Stimulated activated CD4-positive, alpha-beta T cell treated with anti-CD3 and anti-CD28 coated beads, TNF-alpha, amount 100 ng/mL, for 24 hours (primary cell): ENCODE measurements at places on chromosomes 3 and 15.

GRCh38 chr3:133123636-133124035, 85.4 kb downstream of the TMEM108 start:
- no peak for DNase-seq

DNA sequence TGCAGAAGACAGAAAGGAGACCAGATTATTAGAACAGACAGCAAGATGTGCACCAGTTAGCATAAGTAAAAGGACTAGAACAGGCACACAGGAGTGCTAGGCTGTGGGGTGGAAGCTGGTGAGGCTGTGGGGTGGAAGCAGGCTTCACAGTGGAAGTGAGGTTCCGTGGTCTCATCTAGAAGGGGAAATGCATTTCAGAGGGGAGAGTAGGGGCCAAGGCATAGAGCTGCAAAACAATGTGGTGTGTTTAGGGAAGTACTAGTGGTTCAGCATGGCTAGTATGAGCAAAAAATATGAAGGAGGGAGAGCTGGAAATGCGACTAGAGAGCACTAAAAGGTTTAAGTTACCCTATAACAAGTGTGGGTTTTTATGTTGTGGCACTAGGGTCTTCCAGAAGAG, 6.5 kb downstream of the POPDC2 start:
- no peak for DNase-seq

DNA sequence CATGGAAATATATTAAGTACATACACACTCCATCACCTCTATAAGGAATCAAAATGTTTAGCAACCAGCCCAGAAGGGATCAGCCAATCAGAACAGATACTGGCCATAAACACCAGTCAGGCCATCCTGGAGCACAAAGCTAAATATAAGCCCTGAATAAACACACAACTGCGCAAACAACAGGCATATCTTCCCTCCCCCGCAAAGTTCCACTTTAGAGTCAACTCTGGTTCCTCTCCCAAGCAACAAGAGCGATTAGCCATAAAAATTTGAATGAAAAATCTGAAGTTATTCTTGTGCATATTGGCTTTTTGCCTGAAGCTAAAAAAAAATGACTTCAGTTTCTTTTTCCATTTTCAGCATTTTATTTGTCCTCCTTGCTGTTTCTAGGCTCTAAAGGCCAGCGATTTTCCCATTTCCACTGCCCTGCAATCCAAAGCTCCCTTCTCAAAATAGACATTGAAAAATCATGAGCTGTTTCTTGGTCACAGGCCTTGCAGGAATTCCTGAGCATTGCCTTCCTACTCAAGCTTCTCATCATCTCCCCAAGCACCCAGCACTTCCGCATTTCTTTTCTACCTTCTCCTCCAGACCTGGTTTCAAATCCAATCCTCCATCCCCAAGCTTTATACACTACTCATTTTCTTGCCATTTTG, 247.9 kb downstream of the ZMAT3 start:
- DNase-seq: no peak

- no peak for DNase-seq
Measured at GRCh38 chr15:99466701-99467337, 99.0 kb upstream of the MEF2A start.

DNA sequence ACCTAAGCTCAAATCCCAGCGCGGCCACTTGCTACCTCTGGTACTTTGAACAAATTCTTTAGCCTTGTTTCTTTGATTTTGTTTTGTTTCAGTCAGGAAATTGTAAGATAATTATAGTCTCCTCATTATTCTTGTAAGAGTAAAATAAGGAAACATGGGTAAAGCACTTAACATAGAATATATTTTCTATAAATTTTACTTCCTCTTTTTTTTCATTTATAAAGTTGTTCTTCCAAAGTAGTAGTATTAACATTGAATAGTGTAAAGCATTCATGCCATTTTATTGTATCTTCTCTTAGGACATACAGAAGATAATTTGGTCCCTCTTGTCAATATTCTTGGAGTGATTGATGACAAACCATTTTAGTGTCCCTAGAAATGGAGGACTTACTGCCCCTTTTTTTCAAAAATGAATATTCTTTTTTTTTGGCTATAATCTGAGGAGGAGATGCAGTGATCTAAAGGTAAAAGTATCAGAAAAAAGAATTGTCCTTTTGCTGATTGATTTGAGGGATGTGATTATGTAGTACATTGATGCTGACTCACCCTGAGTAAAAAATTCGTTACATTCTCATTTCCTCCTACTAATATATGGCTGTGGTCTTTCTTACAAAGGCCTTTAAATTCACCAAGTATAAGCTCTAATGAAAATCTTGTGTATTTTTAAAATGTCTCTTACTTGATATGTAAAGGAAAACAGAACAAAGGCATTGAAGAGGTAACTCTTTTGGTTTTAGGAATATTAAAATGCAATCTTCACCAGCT, 51.0 kb downstream of the ALCAM start:
- DNase-seq: no peak

DNA sequence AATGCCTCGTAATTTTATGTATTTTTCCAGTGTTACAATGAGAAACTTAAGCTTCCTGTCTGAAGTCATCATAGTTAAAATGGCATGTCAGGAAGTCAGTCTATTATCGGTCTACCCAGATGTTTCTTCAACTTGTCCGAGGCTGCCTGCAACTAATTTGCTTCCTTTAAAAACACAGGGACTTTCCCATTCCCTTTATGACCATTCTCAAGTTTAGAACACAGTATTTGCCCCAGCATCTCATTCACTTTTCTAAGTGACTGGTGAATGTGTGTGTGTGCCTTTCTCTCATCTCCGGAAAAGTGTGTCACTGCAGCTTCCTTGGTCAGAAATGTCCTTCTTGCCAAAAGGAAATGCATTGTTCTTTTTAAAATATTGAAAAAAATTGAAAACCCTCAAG, 466.6 kb downstream of the RAP2B start:
- DNase-seq: no peak

DNA sequence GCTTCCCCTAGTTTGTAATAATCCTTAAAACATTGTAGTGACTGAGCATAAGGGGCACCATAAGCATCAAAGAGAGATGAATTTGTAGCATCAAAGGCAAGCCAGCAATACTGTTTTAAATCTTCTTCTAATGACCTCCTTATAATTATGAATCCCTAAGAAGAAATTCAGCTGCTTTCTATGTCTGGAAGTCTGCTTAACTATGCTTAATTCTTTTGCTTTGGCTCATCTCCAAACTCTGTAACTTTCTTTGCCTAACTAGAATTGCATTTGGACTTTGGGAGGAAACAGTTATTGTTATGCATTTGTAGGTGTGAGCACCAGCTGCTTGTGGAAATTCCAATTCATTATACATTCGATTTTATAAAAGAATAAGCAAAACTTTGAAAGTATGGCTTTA, 117.7 kb upstream of the SPATA16 start:
- no peak for DNase-seq

GRCh38 chr3:184687363-184688015, 24.4 kb downstream of the MAGEF1 start:
- no peak for DNase-seq

DNA sequence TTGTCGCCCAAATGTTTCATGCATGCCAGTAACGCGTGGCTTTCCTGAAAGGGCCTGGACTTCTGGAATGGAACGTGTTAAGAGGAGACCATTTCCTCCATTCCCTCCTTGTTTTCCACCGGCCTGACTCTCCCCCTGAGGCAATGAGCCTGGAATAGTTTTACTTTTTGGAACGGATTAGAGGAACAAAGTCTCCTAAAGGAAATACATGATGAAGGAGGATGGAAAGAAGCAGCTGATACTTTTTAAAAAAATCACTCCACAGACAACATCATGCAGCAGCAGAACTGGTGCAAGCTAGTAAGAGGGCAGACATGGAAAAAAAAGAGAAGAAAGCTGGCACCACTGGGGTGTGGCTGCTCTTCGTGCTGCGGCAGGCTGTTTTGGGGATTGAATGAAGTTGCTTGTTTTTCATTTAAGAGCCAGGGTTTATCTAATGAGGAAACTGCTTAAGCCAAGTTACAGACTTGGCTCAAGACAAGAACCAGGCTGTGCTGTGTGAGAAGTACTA, 3.6 kb upstream of the KBTBD12 start:
- no peak for DNase-seq

DNA sequence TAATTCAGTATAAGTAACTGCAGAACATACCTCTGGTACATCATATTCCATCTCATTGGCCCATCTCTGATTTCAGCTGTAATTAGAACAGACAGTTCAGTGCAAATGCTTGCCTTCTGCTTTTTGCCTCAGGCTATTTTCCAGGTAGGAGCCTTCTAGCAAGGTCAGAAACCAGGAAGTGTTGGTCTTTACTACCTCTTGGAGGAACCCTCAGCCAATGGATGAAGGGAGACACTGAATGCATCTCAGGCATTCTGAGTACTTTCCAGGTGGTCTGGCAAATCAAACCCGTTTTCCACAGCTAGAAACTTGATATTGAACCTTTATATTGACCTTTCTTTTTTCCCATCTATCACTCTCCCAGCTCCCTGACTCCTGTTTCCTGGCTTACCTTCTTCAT, 348.5 kb upstream of the SOX2 start:
- DNase-seq: no peak

GRCh38 chr15:53193149-53193548, 403.0 kb upstream of the ONECUT1 start:
- DNase-seq: no peak

- DNase-seq: peak; percentile 27
Measured at GRCh38 chr3:56347219-56347871, 120.9 kb downstream of the ERC2 start.

DNA sequence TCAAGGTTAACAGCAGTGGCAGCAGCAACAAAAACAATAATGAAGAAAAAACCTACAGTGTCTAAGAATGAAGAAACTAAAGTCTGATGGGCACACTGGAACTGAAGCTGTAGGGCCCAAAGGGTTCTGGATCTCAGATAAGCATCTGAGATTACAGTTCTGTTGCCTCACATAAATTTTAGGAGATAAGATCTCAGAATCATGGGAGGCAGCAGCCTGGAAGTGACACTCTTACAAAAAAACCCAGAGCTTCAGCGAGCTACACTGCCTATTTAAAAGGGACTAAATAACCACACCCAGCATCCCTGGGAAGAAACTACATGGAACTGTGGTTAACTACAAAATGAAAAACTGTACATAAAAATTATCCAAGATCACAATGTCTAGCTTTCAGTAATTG, 61.2 kb downstream of the PLD1 start:
- DNase-seq: no peak

GRCh38 chr3:160643994-160644393, 33.0 kb upstream of the ARL14 start:
- no peak for DNase-seq

GRCh38 chr15:50227076-50227475, 38.5 kb downstream of the HDC start:
- DNase-seq: no peak

GRCh38 chr15:65204931-65205660, 6.2 kb downstream of the CILP start:
- no peak for DNase-seq

DNA sequence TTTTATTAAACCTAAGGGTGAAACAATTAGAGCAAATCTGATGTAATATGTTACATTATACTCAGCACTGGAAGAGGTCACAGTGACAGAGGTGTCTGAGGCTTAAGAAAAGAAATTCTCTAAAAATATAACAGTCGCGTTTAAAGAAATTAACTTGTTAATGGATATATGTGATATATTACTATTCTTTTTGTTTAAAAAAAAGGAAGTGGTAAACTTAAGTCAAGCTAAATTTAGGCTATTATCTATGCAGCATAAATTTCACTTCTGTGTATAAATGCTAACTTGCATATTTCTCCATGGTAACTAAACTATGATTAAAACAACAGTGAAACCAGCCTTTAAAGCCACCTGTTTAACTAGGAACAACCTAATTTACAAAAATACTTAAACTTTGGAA, 191.3 kb downstream of the FOXP1 start:
- no peak for DNase-seq

- no peak for DNase-seq
Measured at GRCh38 chr3:128293930-128294329, 140.6 kb downstream of the EEFSEC start.

- DNase-seq: no peak
Measured at GRCh38 chr3:69319652-69320051, 66.2 kb downstream of the FRMD4B start.

GRCh38 chr3:150409512-150410310, 1.6 kb downstream of the TSC22D2 start:
- peak; percentile 27 for DNase-seq

DNA sequence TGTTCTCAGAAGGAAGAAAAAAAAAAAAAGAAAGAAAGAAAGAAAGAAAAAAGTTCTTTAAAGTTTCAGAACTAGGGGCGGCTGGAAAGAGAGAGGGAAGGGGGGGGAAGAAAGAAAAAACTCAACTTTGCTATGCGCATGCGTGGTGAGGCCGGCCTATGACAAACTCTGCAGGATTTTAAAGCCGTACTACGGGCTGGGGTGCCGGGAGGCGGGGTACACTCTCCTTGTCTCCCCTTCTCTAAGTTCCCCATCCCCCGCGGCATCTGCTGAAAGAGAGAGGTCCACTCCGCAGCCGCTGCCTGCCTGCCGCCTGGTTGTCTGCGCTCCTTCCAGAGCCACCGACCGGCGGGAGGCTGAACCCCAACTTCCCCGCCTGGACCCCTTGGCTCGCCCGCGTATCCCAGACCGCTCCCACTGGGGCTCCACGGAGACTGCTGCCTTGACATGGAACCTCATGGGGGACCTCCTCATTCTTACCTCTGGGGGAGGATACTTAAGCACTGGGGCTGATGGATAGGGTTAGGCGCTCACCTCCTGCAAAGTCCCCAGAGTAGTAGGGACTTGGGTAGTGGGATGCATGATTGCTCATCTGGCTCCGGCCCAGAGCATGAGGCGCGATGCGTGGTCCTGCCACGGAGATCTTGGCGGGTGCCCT, 1.4 kb upstream of the WNT5A start:
- no peak for DNase-seq

- DNase-seq: no peak
Measured at GRCh38 chr3:115068799-115069198, 78.3 kb downstream of the ZBTB20 start.

DNA sequence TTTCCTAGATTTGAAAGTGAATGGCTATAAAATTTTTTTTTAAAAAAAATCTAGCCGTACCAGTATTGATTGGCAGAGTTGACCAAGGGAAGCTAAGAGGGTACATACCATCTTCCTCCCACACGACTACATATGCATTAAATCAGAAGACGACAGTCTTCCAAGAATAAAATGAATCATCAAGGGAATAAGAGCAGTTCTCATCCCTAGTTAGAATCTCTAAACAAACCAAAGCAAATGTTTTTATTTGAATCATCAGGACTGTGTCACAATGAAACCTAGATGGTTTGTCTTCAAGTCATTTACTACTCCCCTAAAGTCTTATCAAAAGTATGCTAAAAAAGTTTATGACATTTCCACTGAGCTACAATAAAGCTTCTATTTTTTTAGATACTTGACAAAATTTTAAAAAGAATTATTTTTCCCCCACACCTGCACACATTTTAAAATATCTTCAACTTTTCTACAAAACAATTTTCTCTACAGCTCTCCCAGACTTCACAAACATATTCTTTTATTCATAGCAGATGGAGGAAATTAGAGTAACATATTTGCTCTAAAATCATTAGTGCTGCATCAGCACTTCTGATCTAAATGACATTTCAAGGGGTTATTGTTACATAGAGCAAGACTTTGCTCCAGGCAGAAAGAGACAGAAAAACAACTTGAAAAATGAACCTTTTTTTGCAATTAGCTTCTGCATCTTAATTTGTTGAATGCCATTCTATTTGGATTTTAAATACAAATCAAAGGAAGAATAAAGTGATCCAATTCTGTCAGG, 547.1 kb downstream of the FHIT start:
- DNase-seq: no peak

- DNase-seq: no peak
Measured at GRCh38 chr3:78634316-78634715, 1133.5 kb downstream of the ROBO1 start.
